ENCODE measurements at places on chromosomes 16 and 17. TPM values are rescaled to one million over a fixed set of nuclear protein-coding genes. Genes with fewer than 3 reads are reported as not detected.

The RAI1 gene
- total RNA-seq = 4.3 TPM

The SULT1A4 gene
- 2.7 TPM for total RNA-seq

The SOST gene
- total RNA-seq = not detected

The FBXW10 gene
- total RNA-seq = under 0.01 TPM

The TBC1D3H gene
- total RNA-seq = not detected

The FBXW10B gene
- total RNA-seq = 0.09 TPM

The ITGB4 gene
- total RNA-seq = under 0.01 TPM

The TBC1D3G gene
- not detected for total RNA-seq

The ZNF267 gene
- 10.1 TPM for total RNA-seq

The TMIGD1 gene
- not detected for total RNA-seq

The RDM1 gene
- total RNA-seq = 0.16 TPM

The PIP4K2B gene
- total RNA-seq = 30.1 TPM

The NETO2 gene
- total RNA-seq = 3.3 TPM

The FOXL1 gene
- total RNA-seq = 7.2 TPM

The KRTAP1-5 gene
- total RNA-seq = not detected

The COTL1 gene
- total RNA-seq = 83.4 TPM

The RETREG3 gene
- total RNA-seq = 41.9 TPM

The MEIOB gene
- total RNA-seq = not detected

The CARD14 gene
- total RNA-seq = 0.47 TPM

The SLC5A10 gene
- total RNA-seq = not detected
